CMK (cell line): ENCODE measurements at places on chromosomes 2 and 18.

GRCh38 chr2:135349941-135350340 is 181.1 kb downstream of the ZRANB3 start:
- no peak for DNase-seq

- DNase-seq = no peak
Measured at GRCh38 chr2:66443186-66443978, 8.5 kb downstream of the MEIS1 start.

DNA sequence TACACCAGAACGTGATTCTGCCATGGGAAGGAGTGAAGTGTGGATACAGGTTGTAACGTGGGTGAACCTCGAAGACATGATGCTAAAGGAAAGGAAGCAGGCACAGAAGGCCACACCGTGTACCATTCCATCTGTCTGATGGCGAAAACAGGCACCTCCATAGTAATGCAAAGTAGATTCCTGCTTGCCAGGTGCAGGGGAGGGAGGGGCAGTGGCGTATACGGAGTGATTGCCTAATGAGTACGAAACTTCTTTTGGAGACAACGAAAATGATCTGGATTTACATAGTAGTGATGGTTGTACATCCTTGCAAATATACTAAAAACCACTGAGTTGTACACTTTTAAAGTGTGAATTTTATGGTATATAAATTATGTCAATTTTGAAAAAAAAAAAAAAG is 106.7 kb downstream of the GBX2 start:
- DNase-seq = no peak

- no peak for DNase-seq
Measured at GRCh38 chr2:130357864-130358263, 2.0 kb downstream of the PTPN18 start.

DNA sequence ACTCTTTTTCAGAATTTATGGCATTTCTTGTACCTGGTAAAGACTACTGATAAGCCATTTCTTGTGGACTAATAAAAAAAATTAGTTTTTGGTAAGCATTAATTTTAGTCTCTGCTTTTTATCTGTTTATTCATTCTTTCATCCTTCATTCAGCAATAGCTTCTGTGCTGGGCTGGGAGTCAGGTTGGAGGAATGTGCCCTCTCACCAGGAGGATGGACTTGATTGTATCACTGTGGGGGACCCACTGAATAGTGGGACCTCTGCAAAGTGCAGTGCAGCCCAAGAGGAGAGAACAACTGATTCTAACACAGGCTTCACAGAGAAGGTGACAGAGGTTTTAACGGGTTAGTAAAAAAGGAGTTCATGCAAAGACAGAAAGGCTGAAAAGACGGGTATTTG is 39.1 kb downstream of the CDC42EP3 start:
- no peak for DNase-seq

- no peak for DNase-seq
Measured at GRCh38 chr18:47150824-47151366, 595 bp upstream of the HDHD2 start.

- DNase-seq = no peak
Measured at GRCh38 chr2:149278161-149278871, 52.1 kb upstream of the LYPD6 start.

DNA sequence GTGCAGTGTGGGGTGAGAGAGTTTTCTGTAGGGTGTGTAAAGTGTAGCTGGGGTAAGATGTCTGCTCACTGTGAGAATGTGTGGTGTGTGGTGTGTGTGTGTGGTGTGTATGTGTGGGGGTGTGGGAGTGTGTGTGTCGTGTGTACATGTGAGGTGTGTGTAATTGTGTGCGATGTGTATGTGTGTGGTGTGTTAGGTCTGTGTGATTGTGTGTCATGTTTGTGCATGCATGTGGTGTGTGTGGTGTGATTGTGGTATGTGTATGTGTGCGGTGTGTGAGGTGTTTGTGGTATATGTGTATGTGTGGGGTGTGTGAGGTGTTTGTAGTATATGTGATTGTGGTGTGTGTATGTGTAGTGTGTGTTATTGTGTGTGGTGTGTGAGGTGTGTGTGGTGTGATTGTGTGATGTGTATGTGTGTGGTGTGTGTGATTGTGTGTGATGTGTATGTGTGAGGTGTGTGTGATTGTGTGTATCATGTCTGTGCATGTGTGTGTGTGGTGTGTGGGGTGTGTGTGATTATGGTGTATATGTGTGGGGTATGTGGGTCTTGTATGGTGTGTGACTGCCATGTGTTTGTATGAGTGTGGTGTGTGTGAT is 241.7 kb upstream of the HDAC4 start:
- DNase-seq = no peak

DNA sequence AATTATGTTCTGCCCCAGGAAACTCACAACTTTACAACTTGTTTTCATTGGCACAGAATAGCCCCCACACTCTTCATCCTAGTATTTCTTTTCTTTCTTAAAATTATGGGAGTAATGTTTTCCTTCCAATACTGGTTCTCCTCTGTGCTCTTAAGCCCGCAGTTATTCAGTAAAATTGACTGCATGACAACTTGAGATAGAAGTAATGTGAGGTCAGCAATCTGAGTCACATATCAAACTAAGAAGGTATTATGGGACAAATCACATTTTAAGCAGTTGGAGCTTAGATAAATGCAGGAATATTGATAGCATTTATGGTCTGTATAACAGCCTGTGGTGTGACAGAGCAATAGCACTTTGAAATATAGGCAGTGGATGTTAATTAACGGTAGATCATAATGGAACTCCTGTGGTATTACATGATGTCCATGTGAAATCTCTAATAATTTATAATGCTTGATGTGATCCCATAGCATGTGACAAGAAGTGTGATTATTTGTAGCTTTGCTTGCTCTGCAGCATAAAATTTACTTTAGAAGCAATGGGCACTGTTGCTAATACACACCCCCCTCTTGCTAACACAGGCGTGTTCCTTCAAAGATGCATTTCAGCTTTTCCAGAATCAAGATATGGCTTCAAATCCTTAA is 351.4 kb upstream of the CDH20 start:
- no peak for DNase-seq

DNA sequence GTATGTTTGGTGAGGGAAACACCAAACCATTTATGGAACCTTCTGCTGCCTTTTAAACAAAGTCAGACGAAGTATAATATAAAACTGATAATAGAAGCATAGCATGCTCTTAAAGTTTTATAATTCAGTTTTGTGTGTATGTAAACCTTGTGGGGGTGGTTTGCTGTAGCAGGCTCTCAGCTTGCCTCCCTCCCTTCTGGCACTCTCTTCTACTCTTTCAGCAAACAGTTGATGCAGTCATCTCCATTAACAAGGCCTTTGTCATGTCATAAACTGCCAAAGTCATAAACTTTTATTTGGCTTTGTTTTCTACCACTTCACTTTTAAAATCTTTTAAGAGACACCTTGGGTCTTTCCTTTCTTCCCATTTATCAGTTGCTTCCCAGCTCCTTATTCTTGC is 448.2 kb upstream of the SETBP1 start:
- no peak for DNase-seq

- DNase-seq = no peak
Measured at GRCh38 chr2:222750533-222750932, 79.1 kb downstream of the MOGAT1 start.

GRCh38 chr2:203797276-203797675 is 70.3 kb upstream of the CTLA4 start:
- DNase-seq = no peak

DNA sequence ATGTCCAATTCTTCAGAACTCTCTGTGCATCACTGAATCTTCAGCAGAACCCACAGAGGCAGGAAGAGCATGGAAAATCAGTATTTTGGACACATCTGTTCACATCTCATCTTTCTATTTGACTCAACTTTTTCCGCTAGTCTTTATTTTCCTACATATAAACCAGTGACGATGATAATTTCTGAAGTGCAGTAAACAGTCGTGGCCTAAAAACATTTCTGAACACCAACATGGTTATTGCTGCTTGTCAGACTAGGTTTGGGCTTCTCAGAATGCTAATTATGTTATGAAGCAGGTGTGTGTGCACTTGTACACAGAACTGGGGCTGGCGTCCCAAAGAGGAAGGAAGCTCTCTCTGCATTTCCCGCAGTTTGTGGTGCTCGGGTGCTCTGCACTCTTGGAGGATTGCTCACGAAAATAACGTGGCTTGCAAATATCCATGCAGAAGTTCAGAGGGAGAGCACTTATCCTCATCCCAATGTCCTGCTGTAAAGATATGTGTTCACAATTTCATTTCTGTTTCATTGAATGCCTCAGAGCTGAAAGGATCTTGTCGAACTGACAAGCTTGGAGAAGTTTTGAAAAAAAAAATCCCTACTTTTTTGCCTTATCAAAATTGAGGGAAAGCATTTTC is 50.8 kb downstream of the EDAR start:
- no peak for DNase-seq

DNA sequence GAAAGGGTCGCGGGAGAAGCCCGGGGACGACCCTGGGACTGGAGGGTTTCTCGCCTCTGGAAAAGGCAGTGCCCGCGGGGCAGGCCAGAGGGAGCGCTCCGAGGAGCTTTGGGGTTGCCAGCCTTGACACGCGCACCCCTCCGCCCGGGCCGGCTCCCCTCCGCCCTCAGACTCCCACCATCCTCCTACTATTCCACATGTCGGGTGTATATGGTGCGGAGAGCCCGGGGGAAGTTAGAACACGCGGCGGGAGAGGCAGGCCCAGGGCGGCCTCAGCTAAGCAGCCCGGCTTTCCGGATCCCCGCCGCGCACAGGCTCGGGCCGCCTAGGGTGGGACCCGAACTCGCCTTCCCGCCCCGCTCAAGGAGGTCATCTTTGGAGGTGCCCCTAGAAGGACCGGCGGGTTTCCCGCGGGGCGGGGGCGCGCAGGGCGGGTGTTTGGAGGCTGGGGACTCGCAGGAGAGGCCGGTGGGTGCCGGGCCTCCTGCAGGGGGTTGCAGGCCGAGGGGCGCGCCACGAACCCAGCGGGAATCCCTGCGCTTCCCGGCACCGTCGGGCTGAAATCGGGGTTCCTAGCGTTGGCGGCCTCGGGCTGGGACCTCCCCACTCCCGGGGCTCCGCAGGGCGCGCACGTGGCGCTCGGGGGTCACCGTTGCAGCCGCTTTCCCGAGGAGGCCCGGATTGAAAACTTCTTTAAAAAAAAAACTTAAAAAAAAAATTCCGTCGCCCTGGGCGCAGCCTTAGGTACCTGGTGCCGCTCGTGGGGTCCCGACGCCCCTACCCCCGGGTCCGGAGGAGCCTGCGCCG is 3.7 kb downstream of the NFATC1 start:
- DNase-seq = no peak

- peak; percentile 48 for DNase-seq
Measured at GRCh38 chr2:230650585-230651137, 62.0 kb upstream of the CAB39 start.

- no peak for DNase-seq
Measured at GRCh38 chr2:122681626-122682025, 926.2 kb downstream of the TSN start.

GRCh38 chr2:241635756-241636155 is 1.2 kb downstream of the THAP4 start:
- DNase-seq = no peak

GRCh38 chr2:74658516-74658915 is 4.5 kb downstream of the SEMA4F start:
- no peak for DNase-seq

DNA sequence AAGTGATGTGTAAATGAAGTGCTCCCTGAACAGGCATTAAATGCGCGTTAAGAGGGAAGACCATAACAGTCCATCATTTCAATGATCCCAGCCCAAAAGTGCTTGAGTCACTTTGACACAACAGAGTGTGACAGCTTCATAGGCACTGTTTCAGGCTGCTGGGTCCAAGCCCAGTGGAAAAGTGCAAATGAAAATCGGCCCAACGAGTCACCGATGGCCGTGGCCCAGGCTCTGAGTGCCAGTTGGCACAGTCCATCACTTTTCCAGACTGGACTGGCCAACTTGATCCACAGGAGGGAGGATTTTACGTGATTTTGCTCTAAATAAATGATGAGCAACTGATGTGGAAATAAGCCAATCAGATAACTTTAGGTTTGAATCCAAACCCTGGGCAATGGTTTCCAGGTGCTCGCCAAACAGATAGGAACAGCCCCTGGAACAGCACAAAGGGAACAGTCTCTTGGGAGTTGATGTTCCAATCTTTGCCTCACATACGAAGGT is 114.0 kb downstream of the SP3 start:
- DNase-seq = no peak

GRCh38 chr2:3468296-3468988 is 50.9 kb downstream of the ADI1 start:
- DNase-seq = no peak

GRCh38 chr18:11849841-11850634 is 1.2 kb upstream of the CHMP1B start:
- no peak for DNase-seq
